ENCODE measurements at places on chromosomes 2 and 18.

- no peak for DNase-seq
Observed at GRCh38 chr2:98037206-98037605, 41.5 kb upstream of the TMEM131 start.

GRCh38 chr2:195488567-195488966 is 168.5 kb upstream of the SLC39A10 start:
- no peak for DNase-seq

GRCh38 chr2:88451811-88452564 is 505 bp downstream of the FOXI3 start:
- DNase-seq: peak; percentile 7

DNA sequence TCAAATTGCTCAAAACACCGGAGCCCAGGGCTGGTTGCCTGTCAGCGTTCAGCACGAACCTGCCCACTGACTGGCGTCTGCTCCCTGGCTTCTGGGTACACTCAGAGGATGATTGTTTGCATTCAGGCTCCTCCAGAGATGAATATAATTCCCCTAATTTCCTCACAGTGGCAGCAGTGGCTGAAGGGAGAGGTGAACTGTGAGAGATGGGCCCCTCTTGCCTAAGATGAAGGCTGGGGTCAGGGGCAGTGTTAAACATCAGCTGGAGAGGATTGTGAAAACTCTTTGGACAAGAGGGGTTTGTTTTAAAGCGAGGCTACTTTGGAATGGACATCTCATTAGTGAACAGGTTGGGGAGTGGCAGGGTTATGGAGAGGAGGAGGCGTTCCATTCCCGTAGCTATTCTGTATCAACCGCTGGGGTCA is 31.0 kb downstream of the TCF7L1 start:
- no peak for DNase-seq

GRCh38 chr18:23357996-23358594 is 95.0 kb upstream of the RIOK3 start:
- DNase-seq: no peak

DNA sequence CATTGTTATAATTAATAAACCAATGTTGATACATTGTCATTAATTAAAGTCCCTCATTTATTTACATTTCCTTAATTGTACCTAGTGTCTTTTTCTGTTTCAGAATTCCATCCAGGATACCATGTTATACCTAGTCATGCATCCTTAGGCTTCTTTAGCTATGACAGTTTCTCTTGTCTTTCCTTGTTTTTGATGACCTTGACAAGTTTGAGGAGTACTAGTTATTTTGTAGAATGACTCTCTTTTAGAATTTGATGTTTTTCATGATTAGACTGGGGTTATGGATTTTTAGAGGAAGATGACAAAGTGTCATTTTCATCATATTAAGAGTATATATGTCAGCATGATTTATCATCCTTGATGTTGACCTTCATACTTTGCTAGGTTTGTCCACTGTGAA is 16.4 kb downstream of the GIGYF2 start:
- no peak for DNase-seq

DNA sequence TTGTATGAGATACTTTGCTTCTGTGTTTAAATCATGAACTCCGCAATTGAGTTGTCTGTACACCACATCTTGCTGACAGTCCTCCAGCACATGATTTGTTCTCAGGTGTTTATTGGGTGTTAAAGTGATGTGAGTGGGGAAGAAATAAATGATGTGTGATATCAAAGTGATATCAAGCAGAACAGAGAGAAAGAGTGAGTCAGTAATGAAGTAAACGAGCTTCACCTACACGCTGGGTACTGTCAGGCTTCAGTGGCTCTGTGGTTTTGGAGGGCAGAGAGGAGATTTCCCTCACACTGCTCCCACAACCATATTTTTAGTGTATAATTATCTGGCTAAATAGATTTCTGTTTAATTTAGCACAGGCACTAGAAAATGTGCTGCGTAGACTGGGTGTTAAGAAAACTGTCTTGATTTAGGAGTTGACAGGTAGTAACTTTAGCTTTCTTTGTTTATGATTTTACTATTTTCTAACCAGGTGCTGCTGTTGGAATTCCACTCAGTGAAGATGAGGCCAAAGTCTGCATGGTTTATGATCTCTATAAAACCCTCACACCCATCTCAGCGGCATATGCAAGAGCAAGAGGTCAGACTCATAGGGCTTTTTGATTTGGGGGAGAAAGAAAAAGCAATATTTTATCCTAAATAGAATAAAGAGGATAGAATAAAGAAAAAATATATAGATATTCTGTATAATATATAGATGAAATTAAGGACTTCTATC is 21.2 kb downstream of the ATIC start:
- no peak for DNase-seq

- DNase-seq: no peak
Observed at GRCh38 chr2:173903601-173904394, 61.4 kb downstream of the SP3 start.

GRCh38 chr2:20157193-20157891 is 67.6 kb downstream of the SDC1 start:
- DNase-seq: no peak

GRCh38 chr2:196980001-196980400 is 53.5 kb upstream of the PGAP1 start:
- no peak for DNase-seq

DNA sequence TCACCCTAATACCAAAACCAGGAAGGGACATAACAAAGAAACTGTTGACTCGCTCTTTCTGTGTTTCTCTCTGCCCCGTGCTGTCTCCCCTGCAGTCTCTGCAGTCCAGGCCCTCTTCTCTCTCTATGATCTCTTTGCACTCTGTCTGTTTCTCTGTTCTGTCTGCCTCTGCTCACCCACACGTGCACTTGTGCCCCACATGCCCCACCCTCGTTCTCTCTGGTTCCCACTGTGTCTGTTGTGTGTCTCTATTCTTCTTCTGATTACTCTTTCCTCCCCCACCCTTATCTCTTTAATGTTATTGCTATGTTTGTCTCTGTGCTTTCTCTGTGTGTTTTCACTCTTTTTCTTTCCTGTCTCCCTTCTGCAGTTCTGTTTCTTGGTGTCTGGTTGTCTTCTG is 54.0 kb downstream of the NAT8 start:
- DNase-seq: no peak

GRCh38 chr2:105775809-105776559 is 31.3 kb downstream of the NCK2 start:
- no peak for DNase-seq

DNA sequence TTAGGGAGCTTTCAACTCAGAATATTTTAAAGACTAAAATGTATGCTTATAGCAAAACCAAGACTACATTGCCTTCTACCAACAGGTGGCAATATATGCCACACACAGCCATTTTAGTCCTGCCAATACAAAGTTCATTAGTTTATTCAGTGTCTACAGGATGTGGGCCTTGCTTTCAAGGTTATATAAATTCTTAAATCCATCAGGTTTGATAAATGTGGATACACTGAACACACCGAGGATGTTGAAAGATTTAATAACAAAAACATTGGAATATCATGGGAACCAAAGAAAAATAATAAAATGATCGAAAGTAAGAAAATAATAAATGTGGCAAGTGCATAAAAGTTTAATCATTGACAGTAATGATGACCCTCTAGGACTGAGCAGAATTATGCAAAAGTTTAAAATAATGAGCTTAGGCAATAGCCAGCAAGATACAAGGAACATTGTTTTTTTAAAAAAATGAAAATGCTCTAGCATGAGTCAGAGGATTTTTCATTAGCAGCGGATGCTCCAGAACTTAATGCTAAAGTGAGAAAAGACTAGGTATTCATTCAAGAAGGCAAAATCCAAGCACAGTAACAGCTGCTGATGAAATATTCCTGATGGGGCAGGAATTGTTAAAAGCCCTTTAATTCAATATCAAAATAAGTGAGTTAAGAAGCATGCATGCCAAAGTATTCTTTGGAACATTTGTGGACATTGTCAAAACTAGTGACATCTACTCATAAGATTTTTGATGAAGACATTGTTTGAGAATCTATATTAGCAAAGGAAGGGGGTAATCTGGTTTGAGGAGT is 14.2 kb downstream of the SCN9A start:
- DNase-seq: no peak

DNA sequence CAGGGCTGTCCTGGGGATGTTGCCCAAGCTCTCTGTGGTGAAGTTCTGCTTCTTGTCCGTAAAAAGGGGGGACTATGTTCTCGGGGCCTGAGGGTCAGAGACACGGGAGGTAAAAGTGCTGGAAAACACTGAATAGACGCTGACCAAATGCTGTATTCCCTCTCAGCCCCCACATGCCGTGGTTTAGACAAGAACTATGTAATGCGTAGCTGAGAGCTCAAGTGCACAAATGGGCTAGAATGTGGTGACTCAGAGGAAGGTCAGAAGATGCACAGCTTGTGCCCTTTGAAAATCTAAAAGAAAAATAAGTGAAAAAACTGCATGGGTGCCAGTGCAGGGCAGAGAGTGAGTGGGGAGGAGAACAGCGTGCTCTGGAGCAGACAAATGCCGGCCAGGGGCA is 80.3 kb upstream of the MAP4K4 start:
- no peak for DNase-seq

DNA sequence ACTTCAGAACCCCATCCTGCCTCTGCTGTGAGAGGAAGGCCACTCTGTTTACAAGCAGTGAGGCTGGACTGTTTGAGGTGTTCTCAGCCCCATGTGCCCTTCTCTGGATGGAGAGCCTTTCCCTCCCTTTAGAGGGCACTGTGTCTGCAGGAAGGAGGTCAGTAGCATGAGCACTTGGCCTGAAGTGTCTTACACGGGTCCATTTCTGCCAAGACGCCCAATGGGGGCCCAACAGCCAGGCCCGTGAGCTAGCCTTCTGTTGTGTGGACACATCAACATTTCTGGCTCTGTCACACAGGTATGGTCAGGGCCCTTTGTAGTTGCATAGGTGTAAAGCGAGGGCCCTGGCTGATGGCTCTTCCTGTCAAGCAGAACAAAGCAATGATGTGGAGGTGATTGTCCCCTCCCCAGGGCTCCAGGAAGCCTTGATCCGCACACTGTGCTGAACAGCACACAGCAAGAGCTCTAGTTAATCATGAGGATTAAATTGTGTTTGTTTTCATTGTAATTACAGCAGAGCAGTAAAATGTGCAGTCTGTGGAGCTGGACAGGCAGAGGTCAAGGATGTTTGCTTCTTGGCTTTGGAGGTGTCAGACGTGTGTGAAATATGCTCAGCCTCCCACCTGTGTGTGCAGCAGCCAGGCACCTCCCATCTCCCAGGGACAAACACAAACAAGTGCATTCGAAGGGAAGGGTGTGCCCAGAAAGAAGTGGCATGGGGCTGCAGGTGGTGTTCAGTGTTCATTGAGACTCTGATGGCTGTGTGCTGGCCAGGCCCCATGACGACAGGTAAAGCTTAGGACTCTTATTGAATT is 132.1 kb downstream of the SH3RF3 start:
- DNase-seq: no peak

DNA sequence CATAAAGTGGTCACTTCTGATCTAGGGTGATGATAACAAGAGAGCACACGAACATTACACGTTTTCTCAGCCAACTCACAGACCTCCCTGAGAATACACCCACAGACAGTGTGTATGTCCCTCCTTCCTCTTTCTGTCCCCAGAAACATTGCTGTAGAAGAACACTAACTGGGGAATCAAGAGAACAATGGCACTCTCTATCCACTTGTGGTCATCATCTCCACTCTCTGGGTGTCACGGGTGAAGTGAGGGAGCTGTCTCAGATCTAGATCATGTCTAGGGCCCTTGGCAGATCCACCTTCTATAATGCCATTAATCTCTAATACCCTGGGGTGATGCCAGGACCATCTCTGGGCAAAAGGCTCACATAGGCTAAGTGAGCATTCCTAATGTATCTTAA is 97.9 kb downstream of the DNER start:
- DNase-seq: no peak

GRCh38 chr18:27372386-27372785 is 187.3 kb upstream of the CHST9 start:
- DNase-seq: no peak

- no peak for DNase-seq
Observed at GRCh38 chr18:55515214-55515613, 72.8 kb downstream of the TCF4 start.

GRCh38 chr2:71925268-71926088 is 222.2 kb downstream of the CYP26B1 start:
- no peak for DNase-seq

GRCh38 chr18:63322908-63323634 is 3.5 kb upstream of the BCL2 start:
- DNase-seq: peak; percentile 68

DNA sequence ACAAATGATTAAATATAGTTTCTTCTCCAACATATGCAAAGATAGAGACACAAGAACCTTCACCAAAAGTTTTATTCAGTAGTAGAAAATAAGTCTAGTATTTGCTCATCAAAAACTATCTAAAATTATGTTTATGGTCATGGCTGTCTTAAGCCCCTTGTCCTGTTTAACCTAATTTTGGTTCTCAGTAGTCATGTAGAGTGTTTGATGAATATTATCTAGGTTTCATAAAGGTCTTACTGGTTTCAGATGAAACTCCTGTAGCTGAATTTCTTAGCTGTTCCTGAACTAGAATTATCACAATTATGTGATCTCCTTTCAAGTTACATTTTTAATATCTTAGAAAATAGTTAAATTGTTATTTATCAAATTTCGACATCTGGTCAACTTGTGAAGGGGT is 228.0 kb upstream of the SPHKAP start:
- no peak for DNase-seq

- no peak for DNase-seq
Observed at GRCh38 chr2:192159208-192159607, 35.5 kb downstream of the TMEFF2 start.

GRCh38 chr2:105257981-105258380 is 16.4 kb downstream of the GPR45 start:
- DNase-seq: no peak

GRCh38 chr2:173300458-173300857 is 54.2 kb upstream of the CDCA7 start:
- no peak for DNase-seq

DNA sequence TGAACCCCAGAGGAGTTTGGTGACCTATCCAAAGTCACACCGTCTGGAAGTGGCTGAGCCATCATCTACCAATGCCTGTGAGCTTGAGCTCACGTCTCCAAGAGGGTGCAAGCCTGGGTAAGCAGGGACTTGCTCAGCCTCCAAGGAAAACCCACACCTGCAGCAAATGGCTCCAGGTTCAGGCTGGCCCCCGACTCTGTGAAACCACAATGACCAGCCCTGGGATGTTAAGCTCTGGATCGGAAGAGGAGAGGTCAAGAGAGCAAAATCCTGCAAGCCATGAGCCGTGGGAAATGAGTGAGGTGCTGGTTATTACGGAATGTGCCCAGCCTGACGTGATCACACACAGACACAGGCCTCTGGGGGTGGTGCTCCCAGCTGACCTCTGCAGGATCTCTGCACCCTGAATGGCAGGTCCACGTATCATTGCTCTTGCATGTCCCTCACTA is 94.1 kb upstream of the OTOS start:
- no peak for DNase-seq
